ENCODE measurements at places on chromosomes 1 and 21.

- no peak overlapping the region for H3K4me3 ChIP-seq
- H3K36me3 ChIP-seq, result peaks cover 85% of the 10 kb centered on the region
- no peak overlapping the region for H3K27ac ChIP-seq
- no peak for DNase-seq
Observed at GRCh38 chr1:156937883-156938282, 17.5 kb downstream of the LRRC71 start.

GRCh38 chr1:101356604-101357443 lies 120.0 kb downstream of the S1PR1 start:
- no peak for DNase-seq
- H3K27me3 ChIP-seq, result no peaks in the 10 kb centered on the region
- no peaks in the 10 kb centered on the region for H3K36me3 ChIP-seq
- no peaks in the 10 kb centered on the region for H3K4me1 ChIP-seq

GRCh38 chr1:119611701-119612113 lies 36.4 kb downstream of the ZNF697 start:
- no peak overlapping the region for H3K4me3 ChIP-seq
- peak; percentile 93 for DNase-seq
- no peak overlapping the region for H3K27ac ChIP-seq

DNA sequence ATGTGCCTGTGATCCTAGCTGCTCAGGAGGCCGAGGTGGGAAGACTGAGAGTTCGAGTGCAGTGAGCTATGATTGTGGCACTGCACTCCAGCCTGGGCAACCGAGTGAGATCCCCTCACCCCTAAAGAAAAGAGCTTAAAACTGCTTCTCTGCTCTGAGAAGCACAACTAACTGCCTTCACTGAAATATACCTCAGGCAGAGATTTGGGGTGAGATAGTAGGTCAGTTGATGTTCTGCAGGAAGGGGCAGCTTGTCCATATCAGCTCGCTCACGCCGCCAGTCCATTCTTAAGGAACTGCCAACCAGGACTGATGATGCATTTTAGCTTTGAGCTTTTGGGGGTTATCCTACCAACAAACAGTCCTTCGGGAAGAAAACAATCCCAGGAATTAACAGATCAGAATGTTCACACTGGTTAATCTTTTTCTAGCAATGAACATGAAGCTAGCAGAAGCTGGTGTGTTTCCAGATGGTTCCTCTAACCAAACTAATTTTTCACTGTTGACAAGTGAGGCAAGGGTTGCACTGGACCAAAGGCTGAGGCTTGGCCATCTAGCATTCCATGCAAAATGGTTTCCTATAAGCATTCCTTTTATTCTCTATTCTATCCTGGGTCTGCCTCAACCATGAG lies 31.6 kb downstream of the LHX4 start:
- no peak overlapping the region for H3K27ac ChIP-seq
- DNase-seq, result no peak
- no peak overlapping the region for H3K4me3 ChIP-seq
- H3K4me1 ChIP-seq, result no peaks in the 10 kb centered on the region

GRCh38 chr1:235423214-235423652 lies 56.0 kb downstream of the TBCE start:
- no peaks in the 10 kb centered on the region for H3K4me1 ChIP-seq
- H3K36me3 ChIP-seq, result no peaks in the 10 kb centered on the region
- no peak overlapping the region for H3K27ac ChIP-seq
- H3K4me3 ChIP-seq, result no peak overlapping the region

DNA sequence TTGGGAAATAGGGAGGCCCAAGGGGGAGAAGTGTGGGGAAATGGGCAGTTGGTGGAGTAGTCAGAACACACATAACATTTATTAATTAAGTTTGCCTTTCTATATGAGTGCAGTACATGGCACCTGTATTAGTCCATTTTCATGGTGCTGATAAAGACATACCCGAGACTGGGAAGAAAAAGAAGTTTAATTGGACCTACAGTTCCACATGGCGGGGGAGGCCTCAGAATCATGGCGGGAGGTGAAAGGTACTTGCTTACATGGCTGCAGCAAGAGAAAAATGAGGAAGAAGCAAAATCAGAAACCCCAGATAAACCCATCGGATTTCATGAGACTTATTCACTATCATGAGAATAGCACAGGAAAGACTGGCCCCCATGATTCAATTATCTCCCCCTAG lies 1.6 kb upstream of the SLC35A3 start:
- DNase-seq, result no peak

DNA sequence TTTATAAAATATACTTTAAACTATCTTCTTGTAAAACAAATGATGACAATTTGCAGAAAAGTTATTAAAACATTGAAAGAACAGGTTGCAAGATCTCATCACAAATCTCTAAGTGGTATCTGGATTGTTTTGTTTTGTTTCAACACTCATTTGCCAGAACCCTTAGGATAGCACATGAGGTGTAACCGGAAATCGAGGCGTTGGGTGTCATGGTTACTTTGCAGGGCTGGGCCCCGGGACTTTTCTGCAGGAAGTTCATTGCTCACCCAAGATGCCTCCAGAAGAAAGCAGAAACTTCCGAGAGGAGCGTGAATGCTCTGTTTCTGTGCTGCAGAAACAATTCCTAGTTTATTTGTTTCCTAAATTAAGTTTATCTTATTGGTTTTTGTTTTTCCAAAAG lies 2.5 kb downstream of the DISC1 start:
- H3K4me1 ChIP-seq, result peaks cover 41% of the 10 kb centered on the region
- no peak overlapping the region for H3K4me3 ChIP-seq
- H3K27ac ChIP-seq, result peak overlapping the region; percentile 95
- no peaks in the 10 kb centered on the region for H3K36me3 ChIP-seq

GRCh38 chr1:56517404-56518130 lies 61.8 kb downstream of the PLPP3 start:
- no peak overlapping the region for H3K4me3 ChIP-seq
- no peaks in the 10 kb centered on the region for H3K27me3 ChIP-seq

- H3K27me3 ChIP-seq, result no peaks in the 10 kb centered on the region
- H3K4me1 ChIP-seq, result peaks cover 18% of the 10 kb centered on the region
- no peaks in the 10 kb centered on the region for H3K36me3 ChIP-seq
- H3K27ac ChIP-seq, result peak overlapping the region; percentile 56
Observed at GRCh38 chr1:186837806-186838205, 9.1 kb downstream of the PLA2G4A start.

GRCh38 chr1:32447469-32448185 lies 17.2 kb upstream of the ZBTB8B start:
- H3K36me3 ChIP-seq, result no peaks in the 10 kb centered on the region
- no peaks in the 10 kb centered on the region for H3K4me1 ChIP-seq
- no peak for DNase-seq
- H3K27ac ChIP-seq, result no peak overlapping the region
- peaks cover 17% of the 10 kb centered on the region for H3K27me3 ChIP-seq

DNA sequence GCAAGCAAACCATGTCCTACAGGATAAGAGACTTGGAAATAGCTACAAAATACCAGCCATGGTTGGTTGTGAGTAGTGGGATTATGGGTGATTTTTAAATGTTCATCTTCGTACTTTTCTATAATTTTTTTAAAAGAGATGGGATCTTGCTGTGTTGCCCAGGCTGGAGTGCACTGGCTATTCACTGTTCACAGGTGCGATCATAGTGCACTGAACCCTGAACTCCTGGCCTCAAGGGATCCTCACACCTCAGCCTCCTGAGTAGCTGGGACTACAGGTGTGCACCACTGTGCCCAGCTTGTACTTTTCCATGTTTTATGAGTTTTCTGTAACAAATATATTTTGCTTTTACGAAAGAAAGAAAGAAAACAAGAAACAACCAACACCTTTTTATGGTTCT lies 224.2 kb downstream of the FOXD2 start:
- H3K4me1 ChIP-seq, result no peaks in the 10 kb centered on the region
- H3K27me3 ChIP-seq, result no peaks in the 10 kb centered on the region
- no peaks in the 10 kb centered on the region for H3K36me3 ChIP-seq
- no peak overlapping the region for H3K4me3 ChIP-seq
- H3K27ac ChIP-seq, result no peak overlapping the region

GRCh38 chr1:228695015-228695955 lies 40.0 kb upstream of the RHOU start:
- H3K4me3 ChIP-seq, result no peak overlapping the region
- no peaks in the 10 kb centered on the region for H3K4me1 ChIP-seq
- DNase-seq, result no peak
- H3K27me3 ChIP-seq, result no peaks in the 10 kb centered on the region

GRCh38 chr1:42173155-42173933 lies 8.8 kb upstream of the GUCA2A start:
- no peak overlapping the region for H3K27ac ChIP-seq
- peaks cover 19% of the 10 kb centered on the region for H3K4me1 ChIP-seq
- H3K27me3 ChIP-seq, result no peaks in the 10 kb centered on the region

GRCh38 chr1:172823534-172823933 lies 164.6 kb downstream of the FASLG start:
- no peak overlapping the region for H3K27ac ChIP-seq
- H3K4me3 ChIP-seq, result no peak overlapping the region
- no peaks in the 10 kb centered on the region for H3K36me3 ChIP-seq
- no peaks in the 10 kb centered on the region for H3K27me3 ChIP-seq
- DNase-seq, result no peak

DNA sequence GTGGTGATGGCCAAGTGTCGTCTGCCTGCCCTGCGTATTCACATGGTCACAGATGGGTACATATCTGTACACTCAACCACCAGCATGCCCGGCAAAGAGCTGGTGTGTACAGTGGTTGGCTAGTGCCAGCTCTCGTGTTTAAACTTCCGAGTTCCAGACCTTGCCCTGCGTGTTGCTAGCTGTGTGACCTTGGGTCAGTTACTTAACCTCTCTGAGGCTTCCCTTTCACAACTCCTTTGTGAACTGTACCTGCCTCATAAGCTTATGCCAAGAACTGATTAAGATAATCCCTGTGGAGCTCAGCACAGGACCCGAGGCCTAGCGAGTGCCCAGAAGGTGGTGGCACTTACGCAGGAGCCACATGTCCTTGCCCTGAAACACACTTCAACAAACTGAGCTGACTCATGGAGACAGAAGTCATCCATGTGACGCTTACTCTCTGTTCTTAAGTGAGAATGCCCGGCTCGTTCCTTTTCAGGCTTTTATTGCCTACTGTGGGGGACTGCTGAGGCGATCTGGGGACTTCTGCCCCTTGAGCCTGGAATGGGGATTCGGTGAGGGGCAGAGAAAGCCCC lies 55.4 kb downstream of the ALPL start:
- DNase-seq, result no peak
- H3K27ac ChIP-seq, result no peak overlapping the region
- peaks cover 88% of the 10 kb centered on the region for H3K36me3 ChIP-seq
- H3K4me1 ChIP-seq, result no peaks in the 10 kb centered on the region
- H3K27me3 ChIP-seq, result no peaks in the 10 kb centered on the region
- H3K4me3 ChIP-seq, result no peak overlapping the region

- H3K36me3 ChIP-seq, result no peaks in the 10 kb centered on the region
- no peak overlapping the region for H3K27ac ChIP-seq
- H3K4me3 ChIP-seq, result no peak overlapping the region
- H3K27me3 ChIP-seq, result no peaks in the 10 kb centered on the region
Observed at GRCh38 chr1:6440198-6441126, 15.9 kb downstream of the ESPN start.

DNA sequence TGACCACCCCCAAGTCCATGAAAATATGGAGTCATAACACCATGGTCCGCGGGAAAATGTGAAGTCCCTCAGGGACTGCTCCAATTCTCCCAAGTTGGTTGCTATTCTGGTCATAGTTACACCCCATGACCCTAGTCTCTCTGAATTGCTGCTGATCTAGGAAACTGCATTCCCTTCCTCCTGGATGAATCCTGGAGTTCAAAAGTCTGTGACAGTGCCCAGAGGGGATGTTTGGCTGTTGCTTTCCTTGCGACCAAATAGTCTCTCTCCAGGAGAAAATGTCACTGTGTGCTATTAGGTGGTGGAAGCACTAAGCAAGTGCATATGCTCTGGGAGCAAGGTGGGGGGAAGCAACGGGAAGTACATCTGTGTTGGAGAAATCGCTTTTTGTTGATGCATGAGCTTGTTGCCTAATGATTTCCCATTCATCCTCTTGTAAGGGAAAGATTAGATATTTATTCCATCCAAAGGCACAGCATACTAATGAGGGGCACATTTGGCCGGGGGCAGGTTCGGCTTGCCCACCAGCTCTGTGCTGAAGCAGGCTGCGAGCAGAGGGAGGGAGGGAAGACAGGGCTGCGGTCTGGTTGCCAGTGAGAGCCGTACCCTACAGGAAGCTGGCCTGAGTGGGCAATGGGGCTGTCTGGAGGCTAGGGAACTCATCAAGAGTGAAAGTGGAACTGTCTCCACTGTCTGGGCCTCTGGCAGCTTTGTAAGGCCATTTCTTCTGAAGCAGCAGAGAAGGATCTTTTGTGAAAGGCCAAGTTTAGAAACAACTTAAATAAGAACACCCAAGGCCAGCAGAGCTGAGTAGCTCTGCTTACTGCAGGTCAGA lies 27.2 kb downstream of the SYT6 start:
- DNase-seq, result peak; percentile 53
- no peaks in the 10 kb centered on the region for H3K36me3 ChIP-seq
- H3K4me1 ChIP-seq, result no peaks in the 10 kb centered on the region
- no peaks in the 10 kb centered on the region for H3K27me3 ChIP-seq
- no peak overlapping the region for H3K4me3 ChIP-seq

All from left lung (tissue), 14 donors.